ENCODE measurements at places on chromosomes 3 and 15. TPM values are rescaled to one million over a fixed set of nuclear protein-coding genes. Genes with fewer than 3 reads are reported as not detected.

The GLDN gene
- not detected for total RNA-seq

The ATP13A5 gene
- total RNA-seq: not detected

The EXD1 gene
- not detected for total RNA-seq

The LDHAL6B gene
- total RNA-seq: not detected

The CCR8 gene
- 1.0 TPM for total RNA-seq

The GUCA1C gene
- 3.9 TPM for total RNA-seq

The LRTM1 gene
- total RNA-seq: not detected

The PIGB gene
- total RNA-seq: 16.2 TPM

The SLC25A36 gene
- total RNA-seq: 49.7 TPM

The POLQ gene
- 0.45 TPM for total RNA-seq

Measured in renal cortical epithelial cell (primary cell).